ENCODE measurements at places on chromosomes 4 and X.

- no peak for DNase-seq
These were observed 2190.6 kb upstream of the TENM3 start for GRCh38 chr4:180052629-180053028.

DNA sequence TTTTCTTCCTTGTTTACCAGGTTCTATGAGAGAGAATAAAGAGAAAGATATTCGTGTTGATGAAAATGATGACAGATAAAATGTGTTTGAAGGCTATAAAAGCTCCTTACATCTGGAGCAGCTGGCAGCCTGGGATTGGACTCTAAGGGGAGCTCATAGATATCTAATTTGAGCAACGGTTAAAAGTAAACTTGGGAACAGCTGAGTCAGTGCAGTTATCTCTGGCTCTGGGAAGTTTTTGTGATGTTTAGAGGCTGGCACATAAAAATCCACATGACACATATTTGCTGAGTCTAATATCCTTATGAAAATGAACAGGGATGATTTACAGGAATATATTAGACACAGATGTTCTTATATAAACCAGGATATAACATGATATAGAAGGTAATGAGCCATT is 331.8 kb upstream of the TENM3 start:
- no peak for DNase-seq

GRCh38 chr4:114173968-114174367 is 194.5 kb upstream of the ARSJ start:
- DNase-seq: no peak

DNA sequence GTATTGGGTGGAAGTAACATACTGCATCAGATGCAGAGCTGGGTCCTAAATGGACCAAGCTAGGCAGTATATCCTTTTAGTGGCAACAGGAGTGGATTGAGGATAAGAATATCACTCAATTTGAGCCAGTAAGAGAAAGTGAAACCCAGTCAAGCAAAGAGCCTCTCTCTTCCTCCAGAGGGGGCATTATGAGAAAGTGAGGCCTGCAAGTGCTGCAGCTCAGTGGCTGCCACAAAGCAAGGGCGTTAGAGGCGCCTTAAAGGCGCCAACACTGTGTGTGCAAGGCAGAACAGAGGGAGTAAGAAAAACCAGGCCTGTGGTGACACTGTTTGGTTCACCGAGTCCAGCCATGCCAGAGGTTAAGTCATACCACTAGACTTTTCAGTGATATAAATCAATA is 17.5 kb downstream of the STX18 start:
- DNase-seq: no peak

DNA sequence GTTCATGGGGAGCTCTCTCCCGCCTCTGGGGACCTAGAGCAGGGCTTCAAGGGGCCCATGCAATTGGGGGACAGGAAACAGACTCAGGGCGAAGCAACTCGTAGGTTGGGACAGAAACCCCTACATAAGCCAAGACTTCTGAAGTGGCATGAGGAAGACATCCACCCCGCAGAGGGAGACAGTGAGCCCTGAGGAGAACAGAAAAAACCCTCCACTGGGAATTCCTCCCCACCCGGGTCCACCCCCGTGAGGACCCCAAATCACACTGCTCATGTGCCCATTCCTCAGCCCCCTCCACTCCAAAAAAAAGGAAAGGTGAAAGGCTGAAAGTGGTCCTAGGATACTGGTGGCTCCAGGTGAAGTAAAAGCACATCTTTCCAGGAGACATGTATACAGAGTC is 74.0 kb downstream of the CPZ start:
- DNase-seq: no peak

GRCh38 chrX:23954396-23954795 is 46.6 kb downstream of the CXorf58 start:
- no peak for DNase-seq

DNA sequence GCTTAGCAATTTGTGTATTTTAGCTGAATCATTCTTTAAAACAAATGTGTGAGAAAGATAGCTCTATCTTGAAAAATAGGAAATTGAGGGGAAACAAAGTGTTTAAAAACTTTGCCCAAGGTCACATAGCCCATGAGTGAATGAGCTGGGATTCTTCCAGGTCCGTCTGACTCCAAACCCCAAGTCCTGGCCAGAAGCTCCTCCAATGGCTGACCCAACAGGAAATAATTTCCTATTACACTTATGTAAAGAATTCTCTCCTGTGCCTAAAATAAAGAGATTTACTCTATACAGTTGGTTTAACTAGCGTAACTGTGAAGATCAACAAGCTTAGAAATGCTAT is 287.6 kb downstream of the ARHGAP24 start:
- no peak for DNase-seq

- DNase-seq: no peak
These were observed 283.2 kb downstream of the GPC3 start for GRCh38 chrX:133702230-133702629.

GRCh38 chr4:82744284-82744968 is 54.2 kb downstream of the SCD5 start:
- no peak for DNase-seq

- DNase-seq: no peak
These were observed 193.0 kb upstream of the C1QTNF7 start for GRCh38 chr4:15234856-15235126.

- DNase-seq: no peak
These were observed 17.0 kb upstream of the ARHGAP24 start for GRCh38 chr4:85457752-85458467.

- no peak for DNase-seq
These were observed 8.7 kb downstream of the PYURF start for GRCh38 chr4:88514557-88515511.

- no peak for DNase-seq
These were observed 26.4 kb upstream of the ARSJ start for GRCh38 chr4:114005569-114006442.

Data from stimulated activated CD8-positive, alpha-beta memory T cell treated with anti-CD3 and anti-CD28 coated beads, Interleukin-4, amount 100 ng/mL, for 1 hour (primary cell).